ENCODE measurements at places on chromosomes 6 and 20.

DNA sequence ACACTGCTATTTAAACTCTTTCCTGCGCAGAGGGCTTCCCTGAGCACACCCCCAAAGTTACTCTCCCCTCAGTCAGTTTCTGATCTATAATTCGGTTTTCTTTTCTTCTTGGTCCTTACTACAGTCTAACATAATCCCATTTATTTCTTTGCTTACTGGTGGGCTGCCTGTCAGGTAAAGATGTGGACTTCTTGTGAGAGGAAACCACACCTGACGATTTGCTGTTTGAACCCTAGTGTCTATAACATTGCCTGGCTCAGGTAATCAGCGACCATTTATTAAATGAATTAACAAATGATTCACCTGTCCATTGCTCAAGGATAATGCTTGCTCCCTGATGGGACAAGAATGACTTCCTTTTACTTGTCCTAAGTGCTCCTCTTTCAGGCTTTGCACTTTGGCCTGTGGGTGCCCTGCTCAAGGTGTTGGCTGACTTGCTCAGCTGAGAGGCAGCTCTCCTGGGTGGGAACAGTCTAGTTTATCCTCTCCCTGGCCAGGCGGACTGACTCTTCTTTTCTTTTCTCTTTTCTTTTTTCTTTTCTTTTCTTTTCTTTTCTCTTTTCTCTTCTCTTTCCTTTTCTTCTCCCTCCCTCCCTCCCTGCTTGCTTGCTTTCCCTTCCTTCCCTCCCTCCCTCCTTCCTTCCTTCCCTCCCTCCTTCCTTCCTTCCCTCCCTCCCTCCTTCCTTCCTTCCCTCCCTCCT is 233.1 kb downstream of the BCAS1 start:
- no peak for DNase-seq

GRCh38 chr6:28280595-28281287 is 631 bp upstream of the PGBD1 start:
- no peak for DNase-seq

- DNase-seq, result no peak
Observed at GRCh38 chr20:62236766-62237513, 1.4 kb upstream of the OSBPL2 start.

DNA sequence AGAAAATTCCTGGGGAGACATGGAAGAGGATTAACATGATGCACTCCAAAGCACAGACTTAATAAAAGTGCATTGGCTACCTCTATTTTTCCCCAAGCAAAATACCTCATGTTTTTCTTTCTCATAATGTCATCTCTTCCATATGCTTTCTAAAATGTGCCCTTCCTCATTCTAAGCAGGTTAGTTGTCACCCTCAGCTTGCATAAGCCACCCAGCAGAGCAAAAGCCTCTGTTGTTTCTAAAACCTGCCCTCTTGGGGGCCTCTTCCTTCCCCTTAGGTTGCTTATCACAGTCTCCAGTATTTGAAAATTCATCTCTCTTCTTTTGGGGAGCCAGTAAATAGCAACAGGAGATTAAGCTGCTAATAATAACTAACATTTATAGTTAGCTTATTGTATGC is 183.6 kb upstream of the FLRT3 start:
- DNase-seq, result no peak

DNA sequence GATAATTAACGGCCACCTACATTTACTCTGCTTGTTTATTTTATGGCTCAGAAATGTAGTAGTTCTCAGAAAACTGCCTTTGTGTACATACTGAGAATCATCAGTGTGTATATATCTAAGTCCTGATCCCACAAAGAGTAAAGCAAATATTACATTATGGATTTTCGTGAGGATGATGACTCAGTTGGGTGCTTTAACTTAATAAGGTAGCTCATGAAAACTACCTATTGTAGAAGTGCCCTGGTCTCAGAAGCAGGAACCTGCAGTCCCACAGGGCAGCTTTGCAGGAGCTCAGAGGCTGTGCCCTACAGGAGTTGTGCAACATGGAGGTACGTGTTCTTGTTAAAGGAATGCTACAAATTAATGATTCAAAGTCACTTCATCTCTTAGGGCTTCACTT is 108.2 kb downstream of the PLG start:
- DNase-seq, result no peak

- no peak for DNase-seq
Observed at GRCh38 chr6:56227071-56227879, 20.1 kb downstream of the COL21A1 start.

GRCh38 chr20:36888880-36889516 is 13.1 kb downstream of the TLDC2 start:
- no peak for DNase-seq

DNA sequence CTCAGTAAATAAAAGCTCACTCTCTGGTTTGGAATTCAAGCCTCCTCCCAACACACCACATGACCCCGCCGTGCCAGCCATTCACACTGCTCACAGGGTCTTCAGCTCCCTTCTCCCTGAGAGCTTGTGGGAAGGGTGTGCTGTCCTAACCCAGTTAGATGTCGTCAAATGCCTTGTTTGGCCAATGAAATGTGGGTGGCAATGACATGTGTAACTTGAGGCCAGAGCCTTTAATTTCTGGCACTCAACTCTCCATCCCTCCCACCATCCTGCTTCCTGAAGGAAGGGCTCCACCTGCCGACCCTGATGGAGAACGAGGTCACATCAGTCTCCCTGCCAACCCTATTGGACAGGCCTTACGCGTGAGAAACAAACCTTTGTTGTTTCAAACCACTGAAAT is 224.5 kb upstream of the AGPAT4 start:
- peak; percentile 69 for DNase-seq

GRCh38 chr6:108831104-108831503 is 17.1 kb upstream of the ARMC2 start:
- no peak for DNase-seq

DNA sequence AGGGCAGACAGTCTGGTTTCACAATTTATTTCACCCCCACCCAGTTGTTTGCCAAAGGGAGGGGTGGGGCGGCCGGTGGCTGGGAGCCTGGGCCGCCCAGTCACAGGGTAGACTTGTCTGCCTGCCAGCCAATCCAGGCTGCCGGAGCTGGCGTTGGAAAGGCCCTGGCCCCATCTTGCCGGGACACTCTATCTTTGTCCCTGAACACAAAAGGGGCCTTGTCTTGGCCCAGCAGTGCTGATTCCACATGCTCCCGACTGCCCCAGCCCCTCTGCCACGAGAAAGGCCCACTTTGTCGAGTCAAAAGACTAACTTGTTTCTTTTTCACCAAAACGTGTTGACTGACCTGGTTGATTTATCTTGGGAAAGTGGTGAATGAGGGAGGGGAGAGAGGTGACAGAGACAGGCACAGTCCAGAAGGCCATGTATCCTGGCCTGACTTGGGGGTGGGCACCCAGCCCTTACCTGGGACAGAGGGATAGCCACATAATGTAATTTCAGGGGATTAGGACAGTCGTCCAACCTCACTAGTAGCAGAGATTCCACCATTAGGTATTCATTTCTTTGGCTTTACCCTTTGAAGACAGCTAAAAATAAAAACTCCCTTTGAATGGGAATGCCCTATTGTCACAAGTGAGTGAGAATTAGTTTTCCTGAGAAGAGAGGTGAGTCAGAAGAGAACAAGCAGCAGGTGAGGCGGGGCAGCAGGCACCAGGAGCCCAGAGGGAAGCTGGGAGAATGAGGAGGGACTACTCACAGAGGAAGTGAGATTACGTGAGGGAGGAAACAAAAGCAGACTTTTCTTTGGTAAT is 67.0 kb upstream of the SIRPA start:
- no peak for DNase-seq

- DNase-seq, result no peak
Observed at GRCh38 chr6:85172705-85173104, 277.2 kb upstream of the NT5E start.

DNA sequence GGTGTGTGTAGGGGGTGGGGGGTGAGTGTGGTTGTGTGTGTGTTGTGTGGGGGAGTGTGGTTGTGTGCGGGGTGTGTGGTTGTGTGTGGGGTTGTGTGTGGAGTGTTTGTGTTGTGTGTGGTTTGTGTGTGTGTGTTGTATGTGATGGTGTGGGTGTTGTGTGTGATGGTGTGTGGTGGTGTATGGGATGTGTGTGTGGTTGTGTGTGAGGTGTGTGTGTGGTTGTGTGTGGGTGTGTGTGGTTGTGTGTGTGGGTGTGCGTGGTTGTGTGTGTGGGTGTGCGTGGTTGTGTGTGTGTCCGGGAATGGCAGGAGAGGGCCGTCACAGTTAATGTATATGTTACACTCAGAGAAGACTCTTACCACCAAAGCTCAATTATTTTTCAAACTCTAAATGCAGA is 79.8 kb downstream of the TBXT start:
- DNase-seq, result no peak

DNA sequence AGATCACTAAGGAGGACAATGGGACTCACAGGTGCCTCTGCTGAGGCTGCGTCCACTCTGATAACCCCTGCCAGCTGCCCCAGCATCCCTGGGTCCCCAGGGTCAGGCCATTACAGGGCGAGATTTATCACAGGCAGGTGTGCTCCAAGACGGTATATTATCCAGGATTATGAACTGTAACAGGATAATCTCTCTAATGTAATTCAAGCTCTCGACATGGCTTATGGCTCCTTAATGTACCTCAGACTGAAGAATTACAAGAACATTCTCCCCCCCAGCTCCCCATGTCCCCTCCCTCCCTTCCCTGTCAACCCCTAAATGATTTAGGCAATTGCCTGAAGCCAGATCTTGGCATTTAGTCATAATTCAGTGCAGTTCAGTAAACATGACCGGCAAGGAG is 86.8 kb downstream of the NCR2 start:
- DNase-seq, result peak; percentile 82

DNA sequence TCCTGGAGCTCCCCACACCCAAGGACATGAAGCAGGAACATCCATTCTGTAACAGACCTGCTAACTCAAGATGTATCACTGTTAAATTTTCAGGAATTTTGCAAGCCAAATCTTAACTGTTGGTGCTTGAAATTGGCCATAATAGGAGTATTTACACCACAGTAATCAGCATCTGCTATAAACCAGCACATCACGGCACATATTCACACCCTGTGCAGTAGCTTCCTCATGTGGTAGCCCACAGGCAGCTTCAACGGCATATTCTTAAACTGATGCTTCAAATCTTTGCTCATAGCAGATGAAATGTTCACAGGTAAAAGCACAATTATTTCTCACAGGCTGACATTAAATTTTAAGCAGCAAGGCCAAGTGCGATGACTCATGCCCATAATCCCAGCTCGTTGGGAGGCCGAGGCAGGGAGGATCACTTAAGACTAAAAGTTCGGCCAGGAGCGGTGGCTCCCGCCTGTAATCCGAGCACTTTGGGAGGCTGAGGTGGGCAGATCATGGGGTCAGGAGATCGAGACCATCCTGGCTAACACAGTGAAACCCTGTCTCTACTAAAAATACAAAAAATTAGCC is 43.5 kb upstream of the LYRM2 start:
- no peak for DNase-seq

DNA sequence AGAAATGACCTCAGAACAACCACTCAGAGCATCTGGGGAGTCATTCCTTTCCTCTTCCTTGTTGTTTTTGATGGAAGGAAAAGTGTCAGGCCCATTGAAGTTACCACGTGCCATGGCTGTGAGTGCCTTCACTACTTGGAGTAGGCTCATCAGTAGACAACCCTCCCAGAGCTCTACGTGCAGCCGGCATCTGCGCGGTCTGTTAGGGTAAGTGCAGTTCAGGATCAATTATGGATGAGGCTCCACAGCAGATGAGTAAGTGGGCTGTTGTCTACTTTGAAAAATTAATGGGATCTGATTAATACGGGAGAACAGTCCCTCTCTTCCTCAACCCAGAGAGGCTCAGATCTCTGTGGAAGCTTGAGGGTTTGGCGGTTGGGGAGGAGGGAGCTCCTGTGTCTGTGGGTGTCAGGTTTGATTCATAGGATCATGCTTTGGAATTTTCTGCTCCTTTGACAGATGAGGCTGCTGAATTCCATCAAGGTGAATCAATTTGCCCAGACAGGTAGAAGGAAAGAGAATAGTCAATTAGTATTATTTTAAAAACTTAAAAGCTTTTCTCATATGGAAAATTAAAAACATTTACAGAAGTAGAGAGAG is 93.8 kb upstream of the TOX2 start:
- DNase-seq, result no peak

DNA sequence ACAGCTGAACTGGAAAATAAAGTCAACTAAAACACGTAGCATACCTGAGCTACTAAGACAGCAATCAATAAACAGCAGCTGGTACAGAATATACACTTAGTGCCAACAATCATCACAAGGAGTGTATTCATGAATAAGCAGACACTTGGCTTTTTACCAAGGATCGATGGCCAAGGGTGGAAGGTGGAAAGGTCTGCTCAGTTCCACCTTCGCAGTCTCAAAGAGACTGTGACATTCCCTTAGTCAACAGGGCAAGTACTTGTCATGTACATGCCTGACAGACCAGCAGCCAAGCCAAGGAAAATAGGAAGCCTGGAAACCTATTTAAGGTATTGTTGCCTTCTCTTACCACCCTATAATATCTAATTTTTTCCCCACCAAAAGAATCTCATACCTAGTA is 21.4 kb downstream of the HBS1L start:
- DNase-seq, result no peak

DNA sequence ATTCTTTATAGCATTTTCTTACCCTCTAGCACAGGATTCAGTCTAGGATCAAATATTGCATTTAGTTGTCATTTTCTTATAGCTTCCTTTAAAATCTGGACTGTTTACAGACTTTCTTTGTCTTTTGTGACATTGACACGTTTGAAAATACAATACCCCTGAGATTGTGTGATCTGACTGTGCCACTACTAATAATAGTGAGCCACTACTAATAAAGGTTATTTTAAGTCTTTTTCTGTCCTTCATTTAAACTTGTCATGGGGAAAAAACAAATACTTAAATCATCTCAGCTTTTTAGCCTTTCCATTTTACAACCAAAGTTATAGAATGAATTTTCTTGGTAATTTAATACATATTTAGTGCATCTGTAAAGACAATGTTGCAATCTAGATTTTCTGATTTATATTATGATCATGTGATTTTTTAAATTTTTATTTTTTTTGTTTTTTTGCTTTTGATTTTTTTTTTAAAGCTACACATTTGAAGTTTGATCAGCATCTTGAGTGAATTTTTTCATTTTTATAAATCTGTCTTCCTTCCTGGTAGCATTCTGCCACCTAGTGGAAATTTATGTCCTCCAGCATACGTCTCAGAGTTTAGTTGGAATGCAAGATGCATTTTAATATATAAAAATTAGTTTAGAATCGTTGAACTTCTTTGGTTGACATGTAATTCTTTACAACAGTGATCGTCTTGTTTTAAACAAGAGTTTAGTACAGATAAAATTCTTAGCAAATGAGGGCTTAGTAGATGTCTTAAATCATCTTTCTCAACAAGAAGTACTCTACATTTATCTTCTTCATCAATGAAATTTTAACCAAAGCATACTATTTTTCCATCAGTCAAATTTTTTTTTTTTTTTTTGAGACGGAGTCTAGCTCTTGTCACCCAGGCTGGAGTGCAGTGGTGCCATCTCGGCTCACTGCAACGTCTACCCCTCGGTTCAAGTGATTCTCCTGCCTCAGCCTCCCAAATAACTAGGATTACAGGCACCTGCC is 119.4 kb downstream of the NCOA3 start:
- DNase-seq, result no peak
